Activated CD4-positive, alpha-beta T cell treated with anti-CD3 and anti-CD28 coated beads for 4 hours (primary cell): ENCODE measurements at places on chromosomes 5 and 9.

- no peak for DNase-seq
Observed at GRCh38 chr9:120434532-120434931, 145.4 kb downstream of the CDK5RAP2 start.

- DNase-seq: no peak
Observed at GRCh38 chr5:151703227-151703626, 16.5 kb upstream of the SPARC start.

- DNase-seq: no peak
Observed at GRCh38 chr5:135332519-135333150, 66.4 kb downstream of the MACROH2A1 start.

- DNase-seq: no peak
Observed at GRCh38 chr5:1436036-1436435, 9.2 kb downstream of the SLC6A3 start.

- no peak for DNase-seq
Observed at GRCh38 chr5:99308131-99308530, 379.3 kb upstream of the CHD1 start.

GRCh38 chr9:36928670-36929349 lies 105.3 kb downstream of the PAX5 start:
- DNase-seq: no peak

GRCh38 chr9:75754080-75754479 lies 136.4 kb upstream of the PCSK5 start:
- no peak for DNase-seq

DNA sequence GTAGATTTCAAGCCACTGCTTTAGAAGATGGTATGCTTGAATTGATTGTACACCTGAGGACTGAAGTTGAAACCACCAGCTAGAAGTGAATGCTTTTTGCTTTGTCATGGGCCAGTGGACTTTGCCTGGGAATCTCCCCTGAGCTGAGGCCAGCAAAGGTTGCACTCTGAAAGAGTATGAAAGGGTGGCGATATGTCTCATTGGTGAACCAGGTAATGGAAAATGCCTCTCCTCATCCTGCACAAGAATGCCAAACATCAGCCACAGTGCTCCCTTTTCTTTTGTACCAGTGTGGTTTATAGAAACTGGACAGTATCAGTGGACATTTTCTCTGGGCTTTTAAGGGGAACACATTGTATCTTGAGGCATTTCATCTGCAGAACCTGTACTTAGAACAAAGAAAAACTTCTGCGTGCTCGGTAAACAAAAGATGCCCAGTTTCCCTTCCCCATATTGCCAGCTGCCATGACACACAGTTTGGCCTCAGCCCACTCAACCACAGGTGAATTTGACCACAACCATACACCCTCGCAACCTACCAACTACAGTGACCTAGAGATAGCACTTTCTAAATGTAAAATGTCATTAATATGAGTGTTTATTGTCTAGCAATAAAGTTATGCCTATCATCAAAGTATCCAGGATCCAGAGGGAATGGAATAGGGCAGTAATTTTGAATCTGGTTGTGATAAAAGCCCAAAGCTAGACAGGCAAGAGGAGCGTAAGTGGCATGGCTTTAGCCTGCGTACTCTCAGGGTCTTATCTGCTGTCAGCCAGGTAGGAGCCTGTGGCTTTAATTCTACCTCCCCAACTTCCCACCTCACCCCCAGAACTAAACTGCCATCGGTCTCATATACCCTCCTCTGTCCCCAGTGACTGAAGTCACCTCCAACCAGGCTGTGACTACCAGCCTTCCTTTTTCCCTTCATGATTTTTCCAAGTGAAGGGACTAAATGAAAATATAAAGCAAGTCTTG lies 79.5 kb upstream of the LHFPL2 start:
- no peak for DNase-seq

GRCh38 chr5:53031695-53032096 lies 42.5 kb downstream of the ITGA2 start:
- DNase-seq: no peak

- DNase-seq: no peak
Observed at GRCh38 chr5:78811121-78811817, 162.7 kb upstream of the LHFPL2 start.

DNA sequence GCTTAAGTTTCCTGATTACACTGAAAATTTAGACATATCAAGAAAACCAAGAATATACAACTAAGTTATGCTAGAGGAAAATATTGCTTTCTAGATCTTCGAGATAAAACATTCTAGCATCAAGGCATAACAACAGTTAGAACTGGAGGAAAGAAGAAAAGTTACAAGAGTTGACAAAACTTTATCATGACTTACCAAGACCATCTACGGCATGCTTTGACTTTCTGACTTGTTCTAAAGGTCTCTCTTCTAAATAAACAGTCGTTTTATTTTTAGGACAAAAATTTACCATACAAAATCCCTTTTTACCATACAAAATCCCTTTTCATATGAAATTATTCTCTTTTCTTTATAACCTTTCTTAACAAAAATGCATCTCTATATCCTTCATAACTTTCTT lies 1110.1 kb upstream of the CDH10 start:
- DNase-seq: no peak

DNA sequence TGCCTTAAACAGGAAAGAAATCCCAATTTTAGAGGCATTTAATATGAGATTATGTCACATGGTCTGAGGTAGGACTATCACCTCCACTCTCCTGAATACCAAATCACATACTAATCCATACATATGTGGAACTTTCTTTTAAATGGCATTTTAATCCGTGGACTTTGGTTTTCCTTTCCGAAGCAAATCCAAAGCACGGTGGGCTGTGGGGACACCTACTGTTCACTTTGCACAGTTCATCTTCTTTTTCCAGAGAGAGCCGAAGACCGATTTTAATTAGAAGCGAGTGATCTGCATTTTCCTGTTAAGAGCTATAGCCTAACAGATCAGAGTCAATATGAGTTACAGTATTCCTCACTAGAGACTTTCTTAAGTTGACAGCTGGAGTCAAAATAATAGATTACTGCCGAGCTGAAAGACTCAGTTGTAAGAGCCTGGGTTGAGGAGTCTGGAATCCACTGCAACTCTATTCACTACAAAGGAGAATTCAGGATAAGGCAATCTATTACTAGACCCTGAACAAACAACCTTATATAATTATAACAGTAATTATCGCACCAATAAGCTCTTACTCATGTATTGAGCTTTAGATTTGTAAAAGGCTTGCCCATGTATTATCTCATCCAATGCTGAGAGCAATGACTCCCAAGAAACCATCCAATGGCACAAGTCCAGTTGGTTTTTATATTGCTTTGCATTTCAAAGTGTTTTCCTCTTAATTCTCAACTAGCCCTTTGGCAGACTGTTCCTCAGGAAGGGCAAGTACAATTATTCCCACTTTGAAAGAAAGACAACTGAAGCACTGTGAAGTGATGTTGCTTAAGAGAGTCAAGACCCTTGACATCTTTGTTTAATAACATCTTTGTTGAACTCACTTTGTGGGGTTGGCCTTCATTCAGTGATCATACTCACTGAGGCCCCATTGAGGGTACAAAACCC lies 144.7 kb downstream of the TRPM6 start:
- no peak for DNase-seq

GRCh38 chr9:104993291-104993963 lies 65.5 kb upstream of the ABCA1 start:
- DNase-seq: no peak

DNA sequence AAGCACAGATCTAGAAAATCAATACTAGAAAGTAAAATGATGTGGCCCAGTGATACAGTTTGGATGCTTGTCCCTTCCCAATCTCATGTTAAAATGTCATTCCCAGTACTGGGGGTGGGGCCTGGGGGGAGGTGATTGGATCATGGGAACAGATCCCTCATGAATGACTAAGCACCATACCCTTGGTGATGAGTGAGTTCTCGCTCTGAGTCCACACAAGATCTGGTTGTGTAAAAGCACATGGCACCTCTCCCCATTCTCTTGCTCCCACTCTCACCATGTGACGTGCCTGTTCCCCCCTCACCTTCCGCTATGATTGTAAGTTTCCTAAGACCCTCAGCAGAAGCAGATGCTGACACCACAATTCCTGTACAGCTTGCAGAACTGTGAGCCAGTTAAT lies 234.2 kb upstream of the CDH6 start:
- DNase-seq: no peak

DNA sequence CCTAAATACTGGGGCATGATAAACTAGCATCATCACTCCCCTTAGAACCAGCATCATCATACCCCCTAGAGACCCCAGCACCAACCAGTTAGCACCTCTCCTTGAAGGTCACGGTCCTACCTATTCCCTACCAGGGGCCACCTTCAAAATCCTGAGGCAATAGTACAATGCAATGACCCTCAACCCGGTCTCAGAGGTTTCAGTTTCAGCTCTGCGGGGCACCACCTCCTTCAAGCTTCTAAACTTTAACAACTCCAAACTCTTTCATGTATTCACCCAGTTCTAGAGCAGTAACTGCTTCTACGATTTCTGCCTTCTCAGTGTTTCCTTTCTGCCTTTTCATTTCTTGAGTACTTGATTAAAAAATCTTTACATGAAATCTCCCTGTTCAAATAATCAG lies 130.1 kb upstream of the EPB41L4A start:
- DNase-seq: no peak

- no peak for DNase-seq
Observed at GRCh38 chr5:69485471-69485870, 7.1 kb upstream of the OCLN start.

GRCh38 chr5:128237546-128237945 lies 154.0 kb downstream of the SLC12A2 start:
- DNase-seq: no peak

- DNase-seq: no peak
Observed at GRCh38 chr9:128409978-128410377, 10.7 kb upstream of the CERCAM start.

DNA sequence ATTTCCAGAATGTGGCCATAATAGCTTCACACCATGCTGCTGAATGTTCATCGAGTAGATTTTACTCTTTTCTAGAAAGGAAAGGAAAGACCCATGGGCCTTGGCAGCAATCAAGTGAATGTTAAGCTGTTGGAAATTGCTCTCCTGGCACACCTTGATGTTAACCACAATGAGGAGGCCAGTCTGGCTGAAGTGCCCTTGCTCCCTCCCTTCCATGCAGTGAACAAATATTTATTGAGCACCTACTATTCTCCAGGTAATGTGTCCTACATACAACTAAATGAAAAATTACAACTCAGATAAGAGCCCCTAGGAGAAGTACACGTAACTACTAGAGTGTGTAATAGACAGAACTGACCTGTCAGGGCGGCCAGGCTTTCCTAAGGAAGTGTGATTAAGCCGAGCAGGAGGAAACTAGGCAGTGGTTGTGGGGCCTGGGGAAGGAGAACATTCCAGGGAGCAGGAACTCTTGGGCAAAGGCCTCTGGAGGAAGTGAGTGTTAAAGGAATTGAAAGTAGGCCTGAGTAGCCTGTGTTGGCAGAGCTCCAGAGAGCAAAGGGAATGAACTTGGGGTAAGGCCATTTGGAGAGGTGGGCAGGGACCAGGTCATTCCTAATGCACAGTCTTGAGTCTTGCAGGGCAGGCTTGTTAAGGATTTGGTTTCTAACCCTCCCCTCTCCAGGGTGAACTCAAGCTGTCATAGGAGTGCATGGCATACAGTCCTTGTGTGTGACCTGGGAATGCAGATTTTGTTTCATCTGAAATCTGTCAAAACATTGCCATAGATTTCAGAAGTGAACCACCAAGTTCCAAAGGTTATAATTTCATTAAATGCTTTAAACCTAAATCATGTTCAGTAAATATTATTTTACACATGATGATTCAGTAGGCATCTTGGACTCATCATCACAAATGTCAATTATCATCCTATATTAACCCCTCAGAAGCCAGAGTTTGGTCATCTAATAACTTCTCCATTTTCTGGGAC lies 9.0 kb upstream of the ZSWIM6 start:
- no peak for DNase-seq

GRCh38 chr5:113367586-113367985 lies 67.2 kb downstream of the TSSK1B start:
- DNase-seq: no peak

- DNase-seq: no peak
Observed at GRCh38 chr9:135281791-135282737, 194.6 kb downstream of the OLFM1 start.

GRCh38 chr5:140267201-140267540 lies 35.7 kb downstream of the PFDN1 start:
- no peak for DNase-seq

DNA sequence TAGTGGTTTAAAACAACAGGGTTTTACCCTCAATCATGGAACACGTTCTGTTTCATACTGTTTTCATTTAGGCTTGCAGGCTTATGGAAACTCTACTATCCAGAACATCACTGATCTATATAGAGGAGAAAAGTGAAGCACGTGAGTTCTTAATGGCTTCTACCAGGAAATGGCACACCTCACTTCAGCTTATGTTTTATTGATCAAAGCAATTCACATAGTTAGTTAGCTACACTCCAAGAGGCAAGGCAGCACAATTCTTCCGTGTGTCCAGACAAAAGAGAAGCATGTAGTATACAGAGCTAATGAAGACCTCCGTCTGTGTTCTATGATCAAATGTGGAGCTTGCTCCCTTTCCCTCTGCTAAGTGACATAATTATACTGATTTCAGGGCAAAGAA lies 353.3 kb upstream of the CD180 start:
- DNase-seq: no peak

DNA sequence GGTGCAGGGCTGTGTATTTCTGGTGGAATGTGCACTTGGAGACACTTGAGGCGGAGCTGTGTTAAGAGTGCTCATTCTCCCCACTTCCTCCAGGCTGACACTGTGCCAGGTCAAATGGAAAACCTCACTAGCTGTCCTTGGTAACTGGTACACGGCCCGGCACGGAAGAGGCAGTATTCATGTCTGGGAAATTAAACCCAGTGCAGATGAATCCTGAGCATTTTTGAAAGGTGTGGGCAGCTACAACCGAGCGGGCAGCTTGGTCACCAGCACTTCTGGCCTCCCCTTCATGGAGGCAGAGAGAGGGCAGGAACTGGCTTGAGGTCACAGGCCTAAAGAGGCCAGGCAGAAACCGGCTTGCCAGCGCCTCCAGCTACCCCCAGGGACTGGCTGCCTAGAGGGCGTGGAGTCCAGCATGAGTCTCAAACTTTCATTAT lies 1.6 kb downstream of the CLPTM1L start:
- DNase-seq: no peak

DNA sequence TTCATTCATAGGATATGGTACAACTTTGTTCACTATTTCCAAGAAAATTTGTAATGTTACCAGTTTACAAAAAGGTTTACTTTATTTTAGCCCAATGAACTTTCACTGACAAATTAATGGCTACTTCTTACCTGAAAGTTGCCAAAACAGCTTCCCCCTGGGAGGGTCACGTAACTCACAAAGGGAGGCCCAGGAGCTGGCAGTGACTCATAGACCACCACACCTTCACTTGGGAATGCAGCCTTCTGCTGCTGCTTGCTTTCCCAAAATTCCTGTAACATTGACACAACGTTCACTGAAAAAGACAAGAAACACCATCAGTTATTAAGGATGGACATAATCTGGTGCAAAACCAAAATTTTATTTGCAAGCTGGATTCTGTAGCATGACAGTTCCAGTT lies 18.1 kb downstream of the LIX1 start:
- no peak for DNase-seq

- no peak for DNase-seq
Observed at GRCh38 chr5:135156715-135157404, 122.8 kb upstream of the PITX1 start.

GRCh38 chr5:157719245-157719644 lies 12.0 kb upstream of the THG1L start:
- DNase-seq: no peak
